Fibroblast of lung (primary cell): ENCODE measurements at places on chromosomes 2 and 18. TPM values are rescaled to one million over a fixed set of nuclear protein-coding genes. Genes with fewer than 3 reads are reported as not detected.

CLEC4F gene
- total RNA-seq, result not detected in 2 replicates

NCKAP1 gene
- 106 and 141 TPM in 2 replicates for total RNA-seq

IL1A gene
- total RNA-seq, result 0.17 and 0.26 TPM in 2 replicates

SULT1C2 gene
- total RNA-seq, result under 0.01 and 0.26 TPM in 2 replicates
